HEK293T (cell line): ENCODE measurements at places on chromosomes 11 and 22.

DNA sequence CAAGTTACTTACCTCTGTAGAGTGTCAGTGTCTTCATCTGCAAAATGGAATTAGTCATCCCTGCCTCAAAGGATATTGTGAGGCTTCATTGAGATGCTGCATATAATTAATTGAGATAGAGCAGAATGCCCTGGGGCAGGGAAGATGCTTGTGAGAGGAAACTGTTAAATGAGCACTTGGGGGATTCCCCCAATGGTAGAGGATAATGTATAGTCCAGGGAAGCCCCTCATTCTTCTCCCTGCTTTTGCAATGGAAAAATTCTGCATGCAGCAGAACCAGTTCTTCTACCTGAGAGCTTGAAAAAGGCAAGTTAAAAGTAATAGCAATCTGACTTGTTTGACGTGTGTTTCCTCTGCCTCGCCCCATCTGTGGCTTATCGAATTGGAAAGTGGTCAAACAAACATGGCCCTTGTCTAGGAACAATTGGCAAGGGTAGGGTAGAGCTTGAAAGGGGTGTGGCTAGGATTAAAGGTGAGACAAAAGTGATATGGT is 90.9 kb downstream of the NAV2 start:
- DNase-seq = no peak

- peak; percentile 42 for DNase-seq
Measured at GRCh38 chr11:118338637-118339061, 3.9 kb downstream of the CD3D start.

DNA sequence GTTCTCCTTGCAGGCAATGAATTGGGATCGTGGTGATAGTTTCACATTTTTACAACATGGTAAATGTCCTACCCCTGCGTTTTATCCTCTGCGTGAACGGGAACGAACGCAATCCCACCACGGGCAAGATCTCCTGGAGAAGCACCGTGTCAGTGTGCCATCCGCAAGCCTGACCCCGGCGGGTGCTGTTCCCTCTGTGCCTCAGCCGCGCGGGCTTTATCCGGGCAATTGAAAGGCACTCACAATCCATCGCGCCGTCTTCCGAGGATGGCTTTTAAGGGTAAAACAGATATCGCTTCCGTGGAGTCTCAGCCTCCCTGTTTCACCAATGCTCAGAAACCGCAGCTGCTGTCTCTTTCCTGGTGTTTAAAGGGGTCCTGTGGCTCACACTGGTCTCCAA is 1387.5 kb downstream of the BRD1 start:
- no peak for DNase-seq

DNA sequence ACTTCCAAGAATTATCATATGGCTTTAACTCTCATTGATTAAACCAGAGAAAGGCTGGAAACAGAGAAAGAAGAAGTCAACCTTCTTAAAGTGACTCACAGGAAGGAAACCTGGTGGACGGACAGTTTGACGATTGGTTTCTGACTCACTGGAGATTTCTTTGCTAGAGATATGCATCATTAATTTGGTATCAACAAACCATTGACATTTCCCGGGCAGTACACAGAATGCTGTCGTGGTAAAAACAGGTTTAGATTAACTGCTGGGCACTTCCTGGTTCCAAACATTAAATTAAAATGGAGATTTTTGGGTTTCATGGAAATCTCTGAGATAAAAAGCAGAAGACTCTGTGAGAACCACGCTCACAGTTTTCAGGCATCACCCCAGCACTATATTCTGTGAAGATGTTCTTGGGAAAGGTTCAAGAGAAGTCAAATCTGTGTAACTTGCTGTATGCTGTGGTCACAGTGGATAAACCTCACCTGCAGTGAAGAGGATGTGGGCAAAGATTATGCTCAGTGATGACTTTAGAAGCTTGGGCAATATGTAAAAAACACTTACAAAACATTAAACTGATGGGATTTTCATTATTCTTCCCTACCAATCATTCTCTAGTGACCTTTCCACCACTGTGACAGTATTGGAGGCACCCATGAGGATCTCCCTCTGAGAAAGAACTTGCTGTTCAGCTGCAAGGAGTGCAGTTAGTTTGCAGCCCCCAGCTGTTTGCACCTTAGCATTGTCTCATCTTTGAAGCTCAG is 61.1 kb upstream of the CD44 start:
- no peak for DNase-seq

DNA sequence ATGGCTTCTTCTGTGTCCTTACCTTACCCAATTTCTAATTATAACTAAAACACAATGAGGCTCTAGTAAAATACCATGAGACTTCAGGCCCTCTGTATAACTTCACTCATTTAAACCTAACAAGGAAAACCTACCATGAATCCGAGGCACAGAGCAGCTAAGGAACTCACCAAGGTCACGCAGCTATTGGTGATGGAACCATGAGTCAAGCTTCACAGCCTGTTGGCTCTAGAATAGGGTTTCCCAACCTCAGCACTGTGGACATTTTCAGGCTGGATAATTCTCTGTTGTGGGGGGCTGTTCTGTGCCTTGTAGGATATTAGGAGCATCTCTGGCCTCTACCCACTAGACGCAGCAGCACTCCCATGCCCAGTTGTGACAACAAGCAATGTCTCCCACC is 75.7 kb downstream of the TIMP3 start:
- DNase-seq = no peak
